Parietal lobe (tissue), 2 donors: ENCODE measurements at places on chromosomes 12 and 14. TPM values are rescaled to one million over a fixed set of nuclear protein-coding genes. Genes with fewer than 3 reads are reported as not detected.

The CLEC9A gene
- not detected for total RNA-seq

The NOS1 gene
- 4.4 TPM for total RNA-seq

The KLRG1 gene
- 19.7 TPM for total RNA-seq

The LRFN5 gene
- 80.1 TPM for total RNA-seq

The PPFIA2 gene
- 338 TPM for total RNA-seq
